A549 treated with RU486 at 1 μM for 4 hours (cell line): ENCODE measurements at places on chromosomes 13 and 19. TPM values are rescaled to one million over a fixed set of nuclear protein-coding genes. Genes with fewer than 3 reads are reported as not detected.

The RINL gene
- 1.8 to 4.3 TPM (median 2.4 TPM) in 5 replicates for total RNA-seq

The ZNF568 gene
- 0.70 to 1.8 TPM (median 1.2 TPM) in 5 replicates for total RNA-seq

The ERICH6B gene
- not detected in 5 replicates for total RNA-seq

The ZNF723 gene
- total RNA-seq, result not detected in 5 replicates

The ACP5 gene
- total RNA-seq, result 0.27 to 0.43 TPM in 2 of 5 replicates, not detected in the others

The JAK3 gene
- 0.15 to 0.36 TPM (median 0.31 TPM) in 5 replicates for total RNA-seq

The ZMYM2 gene
- total RNA-seq, result 8.3 to 20.3 TPM (median 17.3 TPM) in 5 replicates

The IFI30 gene
- 10.4 to 22.0 TPM (median 15.3 TPM) in 5 replicates for total RNA-seq
